ENCODE measurements at places on chromosomes 16 and 17.

- DNase-seq, result no peak
These were observed 339.0 kb downstream of the TMEM114 start for GRCh38 chr16:8251298-8251697.

DNA sequence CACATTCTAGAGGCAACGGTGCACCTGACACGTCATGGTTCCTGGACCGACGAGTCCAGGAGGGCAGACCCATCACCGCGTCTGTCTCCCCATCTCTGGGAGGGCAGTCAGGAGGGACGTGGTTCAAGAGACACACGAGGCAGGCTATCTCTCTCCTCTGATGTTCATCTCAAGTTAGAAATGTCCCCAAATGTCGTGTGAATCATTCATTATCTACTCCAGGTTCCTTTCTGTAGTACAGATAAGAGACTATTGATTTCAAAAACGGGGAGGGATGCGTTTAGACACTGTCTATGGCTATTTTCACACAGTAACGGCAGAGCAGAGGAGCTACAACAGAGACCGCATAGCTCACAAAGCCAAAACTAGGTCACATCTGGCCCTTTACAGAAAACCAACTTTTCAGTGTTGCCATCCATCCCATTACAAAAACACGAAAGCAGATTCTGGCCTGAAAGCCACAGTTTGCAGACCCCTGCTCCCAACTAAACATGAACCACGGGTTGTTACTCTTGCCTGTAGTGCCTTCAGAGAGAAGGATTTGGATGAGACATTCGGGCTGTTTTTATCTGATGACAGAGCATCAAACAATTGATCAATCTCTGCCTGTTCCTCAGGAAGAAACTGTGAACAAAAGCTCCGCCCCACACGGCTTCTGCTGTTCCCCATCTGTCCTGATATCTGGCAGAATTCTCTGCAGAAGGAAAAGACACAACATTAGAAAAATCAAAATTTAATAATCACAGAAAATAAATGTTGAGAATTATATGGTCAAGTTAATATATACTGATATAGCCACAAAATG, 6.8 kb downstream of the MEAK7 start:
- DNase-seq, result no peak

- DNase-seq, result no peak
These were observed 10.2 kb downstream of the NPTX1 start for GRCh38 chr17:80466188-80466705.

- no peak for DNase-seq
These were observed 2.4 kb downstream of the MLKL start for GRCh38 chr16:74698222-74698621.

GRCh38 chr17:76431509-76431908, 21.4 kb downstream of the UBE2O start:
- no peak for DNase-seq

GRCh38 chr16:3740934-3741333, 23.6 kb upstream of the TRAP1 start:
- no peak for DNase-seq

Measured in esophagus muscularis mucosa (tissue), 4 donors.